ENCODE measurements at places on chromosomes 7 and 10.

- no peak for DNase-seq
These were observed 29.4 kb upstream of the CLDN3 start for GRCh38 chr7:73799282-73800141.

DNA sequence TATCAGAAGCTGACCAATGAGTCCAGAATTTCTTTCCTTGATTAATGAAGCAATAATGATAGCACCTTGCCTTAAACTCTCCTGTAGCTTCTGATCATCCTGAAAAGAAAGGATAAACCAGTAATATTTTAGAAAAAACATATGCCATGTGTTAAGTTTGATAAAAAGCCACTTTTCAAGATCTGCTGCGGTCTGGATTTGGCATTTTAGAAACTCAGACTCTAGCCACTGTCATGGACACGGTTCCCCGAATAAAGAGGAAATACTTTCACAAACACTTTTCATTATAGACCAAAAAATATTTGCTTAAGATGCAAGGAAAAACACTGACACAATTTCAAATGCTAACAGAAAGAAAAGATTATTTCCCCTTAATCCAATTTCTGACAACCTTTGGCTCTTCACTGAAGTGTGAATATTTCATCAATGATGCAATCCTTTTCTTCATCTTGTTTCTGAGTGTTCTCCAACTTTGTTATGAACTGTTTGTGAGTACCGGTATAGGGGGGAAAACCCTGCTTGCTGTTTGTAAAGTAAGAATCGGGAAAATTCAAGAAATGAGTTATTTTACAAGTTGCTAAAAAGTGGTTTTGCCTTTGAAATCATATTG lies 329.5 kb downstream of the CRPPA start:
- no peak for DNase-seq

DNA sequence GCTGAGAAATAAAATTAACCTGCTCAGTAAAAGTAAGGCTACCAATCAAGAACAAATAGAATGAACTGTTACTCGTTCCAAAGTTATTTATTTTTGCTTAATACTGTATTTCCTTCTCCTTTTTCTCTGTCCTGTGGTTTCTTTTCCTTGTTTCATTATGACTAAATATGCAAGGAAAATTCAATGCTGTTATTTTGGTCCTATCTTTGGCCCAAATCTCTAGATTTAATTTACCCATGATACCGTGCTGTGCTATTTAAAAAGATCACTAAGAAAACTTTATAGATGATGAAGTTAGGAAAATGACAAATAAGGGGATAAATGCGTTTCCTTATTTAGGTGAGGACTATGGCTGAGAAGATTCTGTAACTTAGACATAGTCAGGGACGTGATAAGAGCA lies 45.3 kb upstream of the FAM133B start:
- DNase-seq, result no peak

DNA sequence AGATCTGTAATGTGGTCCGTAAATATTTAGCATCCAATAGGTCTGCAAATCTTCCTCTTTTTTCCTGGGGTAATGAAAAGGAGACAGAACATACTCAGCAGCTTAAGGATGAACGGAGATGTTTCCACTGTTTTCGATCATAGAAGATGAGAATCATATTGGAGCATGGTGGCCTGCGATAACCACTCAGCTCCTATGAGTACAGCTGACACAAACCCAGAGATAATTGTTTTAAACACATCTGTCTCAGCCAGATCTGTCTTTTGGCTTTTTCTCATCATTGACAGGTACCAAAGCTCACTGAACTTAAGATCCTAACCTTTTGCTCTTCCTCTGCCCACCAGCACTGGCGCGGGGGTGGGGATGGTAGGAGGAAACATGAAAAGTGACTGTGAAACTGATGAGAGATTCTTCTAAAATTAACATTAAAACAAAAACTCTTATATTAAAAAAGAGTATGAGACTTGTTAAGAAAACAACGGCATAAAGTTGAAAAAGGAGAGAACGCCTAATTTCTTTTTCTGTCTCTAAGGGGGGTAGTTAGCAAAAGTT lies 71.0 kb downstream of the SVOPL start:
- no peak for DNase-seq

- no peak for DNase-seq
These were observed 175.1 kb downstream of the COBL start for GRCh38 chr7:51141451-51142003.

DNA sequence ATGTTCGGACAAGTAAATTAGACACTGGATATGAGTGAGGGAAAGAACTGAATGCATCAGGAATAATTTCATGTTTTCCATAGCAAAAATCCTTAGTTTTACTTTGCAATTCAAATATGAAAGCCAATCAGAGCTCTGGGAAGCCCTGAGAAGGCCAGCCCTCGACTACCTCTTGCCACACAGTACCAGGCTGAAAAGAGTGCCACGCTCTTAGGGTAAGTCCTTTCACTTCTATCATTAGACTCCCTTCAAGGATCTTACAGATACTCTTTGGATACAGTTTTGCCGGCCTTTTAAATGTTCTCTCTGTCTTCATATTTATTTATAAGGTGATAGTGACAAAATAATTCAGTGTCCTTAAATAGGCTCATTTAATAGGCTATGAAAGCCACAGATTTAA lies 1.9 kb downstream of the COBL start:
- no peak for DNase-seq

GRCh38 chr10:15632456-15633091 lies 87.1 kb downstream of the ITGA8 start:
- DNase-seq, result no peak

DNA sequence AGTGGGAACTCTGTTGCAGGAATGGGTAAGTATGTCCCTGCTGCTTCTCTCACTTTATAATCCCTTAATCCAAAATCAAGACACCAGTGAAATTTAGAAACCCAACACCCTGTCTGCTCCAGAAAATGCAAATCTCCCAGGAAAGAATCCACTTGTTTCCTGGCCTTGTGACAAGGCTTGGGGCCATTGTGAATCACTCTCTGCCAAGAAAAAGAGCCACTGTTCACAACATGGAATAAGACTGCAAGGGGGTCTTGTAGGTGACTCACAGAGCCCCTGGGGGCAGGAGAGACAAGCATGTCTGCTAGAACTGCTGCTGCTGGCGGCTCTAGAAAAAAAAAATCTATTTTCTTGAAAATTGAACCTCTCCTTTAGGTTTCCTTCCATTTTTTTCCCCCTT lies 191.2 kb downstream of the SORCS1 start:
- DNase-seq, result no peak

- DNase-seq, result peak; percentile 29
These were observed 9.2 kb upstream of the SFRP5 start for GRCh38 chr10:97780841-97781617.

DNA sequence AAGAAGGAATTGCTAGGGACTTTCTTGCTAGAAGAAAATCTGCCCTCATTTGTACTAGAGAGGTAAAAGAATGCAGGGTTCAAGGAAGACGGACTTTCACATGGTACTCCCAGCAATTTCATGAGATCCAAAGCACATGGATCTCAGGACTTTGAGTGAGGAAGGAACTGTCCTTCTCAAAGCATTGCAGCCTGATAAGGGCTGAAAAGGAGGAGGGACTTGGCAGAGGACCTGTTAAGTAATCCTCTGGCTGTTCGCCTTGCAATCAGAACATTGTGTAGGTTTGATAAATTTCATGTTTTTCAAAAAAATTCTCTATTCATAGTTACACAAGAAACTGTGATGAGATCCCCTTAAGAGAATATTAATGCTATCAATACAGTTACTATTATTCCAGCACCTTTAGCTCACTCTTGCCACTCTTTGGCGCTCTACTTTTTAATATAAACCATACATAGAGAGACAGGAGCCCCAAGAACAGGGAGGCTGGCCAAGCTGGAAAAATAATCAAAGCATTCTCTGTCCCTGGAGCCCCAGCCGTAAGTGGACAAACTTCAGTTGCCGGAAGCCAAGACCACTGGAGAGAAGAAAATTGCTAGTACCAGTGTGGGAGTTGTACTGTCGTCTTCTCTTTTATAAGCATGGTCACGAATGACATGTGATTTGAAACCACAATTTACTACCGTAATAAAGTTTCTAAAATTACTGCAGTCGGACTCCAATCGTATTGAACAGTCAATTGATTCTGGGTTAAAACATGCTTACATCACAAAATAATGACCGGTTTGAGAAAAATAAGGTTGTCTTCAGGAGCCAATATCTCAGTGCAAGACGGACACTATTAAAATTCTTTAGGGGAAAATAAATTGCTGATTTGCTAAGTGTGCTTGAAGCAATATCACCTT lies 424.4 kb downstream of the SDK1 start:
- DNase-seq, result no peak

- DNase-seq, result no peak
These were observed 37.3 kb downstream of the VIPR2 start for GRCh38 chr7:159107161-159107892.

DNA sequence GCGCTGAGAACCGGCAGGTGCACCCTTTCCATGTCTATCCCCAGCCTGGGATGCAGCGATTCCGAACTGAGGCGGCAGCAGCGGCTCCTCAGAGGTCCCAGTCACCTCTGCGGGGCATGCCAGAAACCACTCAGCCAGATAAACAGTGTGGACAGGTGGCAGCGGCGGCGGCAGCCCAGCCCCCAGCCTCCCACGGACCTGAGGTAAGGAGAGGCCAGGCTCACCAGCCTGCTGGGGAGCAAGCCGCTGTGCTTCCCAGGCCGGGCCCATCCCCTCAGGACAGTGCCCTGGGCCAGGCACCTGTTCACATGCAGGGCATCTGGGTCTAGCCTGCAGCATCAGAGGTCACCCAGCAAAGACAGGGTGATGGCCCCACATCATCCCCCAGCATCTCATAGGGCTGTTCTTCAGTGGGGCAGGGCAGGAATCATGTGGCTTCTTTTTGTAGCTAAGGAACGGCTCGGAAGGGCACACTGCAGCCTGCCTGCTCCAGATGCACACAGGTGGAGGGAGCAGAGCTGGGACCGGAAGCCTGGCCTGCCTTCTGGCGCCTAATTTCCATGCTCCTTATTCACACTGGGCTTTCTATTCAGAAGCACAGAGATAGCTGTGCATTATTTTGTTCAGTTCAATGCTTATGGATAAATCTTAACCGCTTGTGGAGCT lies 18.9 kb downstream of the BAG3 start:
- no peak for DNase-seq

- no peak for DNase-seq
These were observed 107.2 kb upstream of the EEPD1 start for GRCh38 chr7:36045830-36046341.

DNA sequence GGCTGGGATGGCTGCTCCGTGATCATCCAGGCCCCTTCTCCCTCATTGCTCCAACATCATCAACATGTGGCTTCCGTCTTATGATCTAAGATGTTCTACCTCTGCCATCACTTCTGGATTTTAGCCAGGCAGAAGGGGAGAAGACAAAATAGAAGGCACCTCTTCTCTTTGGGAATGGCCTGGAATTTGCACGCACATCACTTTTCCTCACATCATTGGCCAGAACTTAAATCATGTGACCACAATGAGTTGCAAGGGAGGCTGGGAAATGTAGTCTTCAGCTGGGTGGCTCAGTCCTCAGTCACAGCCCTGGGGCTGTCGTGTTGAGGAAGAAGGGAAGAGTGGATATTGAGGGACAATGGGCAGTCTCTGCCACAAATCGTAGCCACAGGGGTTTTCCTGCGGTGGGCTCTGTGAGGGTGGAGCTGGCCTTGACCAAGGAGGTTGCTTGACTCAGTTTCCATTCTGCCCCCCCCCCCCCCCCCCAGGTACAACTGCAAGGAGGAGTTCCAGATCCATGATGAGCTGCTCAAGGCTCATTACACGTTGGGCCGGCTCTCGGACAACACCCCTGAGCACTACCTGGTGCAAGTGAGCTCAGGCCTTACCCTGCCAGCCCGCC lies 50.3 kb downstream of the PALD1 start:
- no peak for DNase-seq

DNA sequence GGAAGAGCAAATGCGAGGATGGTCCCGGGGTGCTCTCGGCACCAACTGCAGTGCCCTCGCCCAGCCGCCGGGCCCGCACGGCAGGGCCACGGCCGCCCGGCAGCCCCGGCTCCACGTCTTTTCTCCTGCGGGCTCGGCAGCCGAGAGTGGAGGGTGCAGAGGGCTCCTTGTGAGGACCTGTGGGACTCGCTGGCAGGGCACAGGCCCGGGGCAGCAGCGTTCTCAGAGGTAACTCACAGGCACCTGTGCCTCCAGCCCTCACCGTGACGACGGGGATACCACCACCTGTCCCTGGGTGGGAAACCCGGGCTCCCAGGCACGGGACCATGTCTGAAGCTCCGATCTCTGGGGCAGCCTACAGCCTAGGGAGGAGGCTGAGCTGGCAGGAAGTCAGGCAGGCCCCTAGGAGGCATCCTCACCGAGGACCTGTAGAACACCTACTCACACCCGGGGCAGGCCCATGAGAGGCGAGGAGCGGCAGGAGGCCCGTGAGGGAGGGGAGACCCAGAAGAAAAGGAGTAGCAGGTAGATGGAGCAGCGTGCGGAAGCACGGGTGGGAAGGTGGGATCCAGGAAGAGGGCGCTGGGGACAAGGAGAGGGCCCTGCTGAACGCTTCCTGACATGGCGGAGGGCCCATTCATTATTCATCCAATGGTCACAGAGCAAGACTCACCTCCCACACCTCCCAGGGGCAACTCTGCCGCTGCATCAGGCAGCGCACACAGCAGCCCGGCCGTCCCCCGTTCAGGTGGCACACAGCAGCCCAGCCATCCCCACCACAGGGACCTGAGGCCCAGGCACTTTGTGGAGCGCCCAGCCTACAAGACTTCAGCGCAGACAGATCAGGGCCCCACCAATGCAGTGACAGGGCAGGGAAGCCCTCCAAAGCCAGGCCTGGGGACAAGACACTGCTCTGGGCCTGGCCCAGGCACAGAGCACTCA lies 244.9 kb downstream of the MAD1L1 start:
- peak; percentile 20 for DNase-seq

GRCh38 chr10:11806706-11807105 lies 16.4 kb upstream of the PROSER2 start:
- DNase-seq, result no peak

DNA sequence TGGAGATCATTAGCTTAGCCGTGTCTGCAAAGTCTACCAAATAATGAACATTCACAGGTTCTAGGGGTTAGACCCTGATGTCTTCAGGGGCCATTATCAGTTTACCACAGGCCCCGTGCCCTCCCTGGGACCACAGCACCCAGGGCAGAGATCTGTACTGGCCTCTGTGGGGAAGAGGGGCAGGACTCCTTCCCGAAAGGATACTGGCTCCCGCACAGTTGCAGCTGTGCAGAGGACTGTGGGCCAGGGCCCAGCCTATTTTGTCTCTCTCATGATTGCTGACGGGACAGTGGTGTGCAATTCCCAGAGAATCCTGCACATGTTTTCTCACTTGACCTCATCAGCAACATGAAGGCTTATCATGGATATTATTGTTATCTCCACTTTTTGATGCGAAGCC lies 243.9 kb downstream of the GLRX3 start:
- DNase-seq, result no peak
